Cerebellar cortex (tissue), 1 donor: ENCODE measurements at places on chromosomes 1 and 21.

GRCh38 chr21:41148798-41149197 lies 19.2 kb upstream of the BACE2 start:
- no peak for DNase-seq

DNA sequence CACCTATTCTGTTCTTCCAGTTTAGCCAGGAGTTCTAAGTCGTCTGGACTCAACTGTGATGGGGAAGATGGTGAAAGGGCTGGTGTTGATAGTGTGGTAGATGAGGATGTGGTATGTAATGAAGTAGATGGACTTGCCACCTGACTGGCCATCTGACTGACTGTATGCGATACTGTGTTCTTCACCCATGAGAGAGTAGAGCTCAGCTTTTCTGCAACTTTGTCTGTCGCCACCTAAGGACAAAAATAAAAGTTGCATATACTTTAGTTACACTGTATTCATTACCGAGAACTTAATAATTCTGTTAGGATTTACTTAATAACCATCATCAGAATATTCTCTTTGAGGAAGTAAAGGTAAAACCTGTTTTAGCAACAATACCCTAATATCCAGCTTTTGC lies 48.5 kb downstream of the EVI5 start:
- no peak for DNase-seq

GRCh38 chr1:18110598-18110939 lies 3.0 kb downstream of the IGSF21 start:
- DNase-seq: no peak

GRCh38 chr1:84377480-84378095 lies 20.7 kb upstream of the DNASE2B start:
- DNase-seq: no peak

DNA sequence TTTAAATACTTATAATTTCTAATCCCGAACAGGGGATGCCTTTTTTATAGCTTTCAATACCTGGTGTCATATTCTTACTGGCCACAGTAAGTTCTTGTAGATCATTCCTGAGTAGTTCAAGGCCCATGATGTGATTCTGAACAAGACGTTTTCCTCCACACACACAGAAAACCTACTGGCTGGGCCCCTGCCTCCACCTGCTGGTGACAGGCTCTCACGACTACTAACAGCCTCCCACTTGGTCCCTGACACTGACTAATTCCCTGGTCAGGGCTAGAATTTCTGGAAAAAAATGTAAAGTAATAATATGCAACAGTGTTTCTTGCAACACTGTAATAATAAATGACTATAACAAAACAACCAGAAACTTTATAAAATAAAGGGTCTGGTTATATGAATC lies 50.4 kb upstream of the RIPK4 start:
- peak; percentile 58 for DNase-seq

DNA sequence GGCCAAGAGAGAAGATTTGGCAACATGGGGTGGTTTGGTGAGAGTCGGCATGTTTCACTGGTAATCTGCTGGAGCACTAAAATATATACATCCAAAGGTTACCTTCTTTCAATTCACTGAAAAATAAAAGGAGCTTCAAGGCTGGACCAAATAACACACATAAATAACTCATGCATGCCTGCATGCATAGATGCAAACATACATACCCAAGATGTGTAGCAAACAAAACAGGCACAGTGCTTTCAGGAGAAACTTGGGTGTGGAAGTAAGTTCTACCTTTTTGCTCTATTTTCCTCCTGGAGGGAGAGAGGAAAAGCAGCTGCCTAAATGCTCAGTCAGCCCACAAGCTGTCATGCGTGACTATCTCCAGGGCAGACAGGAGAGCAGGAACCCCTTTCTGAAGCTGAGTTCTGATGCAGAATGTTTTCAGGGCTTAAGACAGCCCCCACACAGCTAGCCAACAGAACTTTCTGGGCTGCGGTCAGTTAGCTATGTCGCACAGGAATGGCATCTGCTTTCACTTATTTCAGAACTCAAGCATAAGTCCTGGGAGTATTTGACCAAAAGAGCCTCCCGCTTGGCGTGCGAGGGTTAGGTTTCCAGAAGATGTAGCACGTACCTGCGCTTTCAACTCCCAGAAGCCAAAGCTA lies 166.2 kb downstream of the TOMM20 start:
- DNase-seq: no peak

GRCh38 chr1:44559330-44559729 lies 115.0 kb downstream of the TMEM53 start:
- DNase-seq: no peak

DNA sequence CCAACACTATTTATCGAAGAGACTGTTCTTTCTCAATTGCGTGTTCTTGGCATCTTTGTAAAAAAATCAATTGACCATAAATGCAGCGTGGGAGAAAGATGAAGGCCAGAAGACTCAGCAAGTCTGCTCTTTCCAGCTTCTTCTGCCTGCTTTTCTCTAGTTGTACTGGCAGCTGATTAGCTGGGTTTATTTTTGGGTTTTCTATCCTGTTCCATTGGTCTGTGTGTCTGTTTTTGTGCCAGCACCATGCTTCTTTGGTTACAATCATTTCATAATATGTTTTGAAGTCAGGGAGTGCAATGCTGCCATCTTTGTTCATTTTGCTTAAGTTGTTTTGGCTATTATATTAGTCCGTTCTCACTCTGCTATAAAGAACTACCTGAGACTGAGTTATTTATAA lies 201.8 kb upstream of the B3GALT2 start:
- DNase-seq: no peak

- no peak for DNase-seq
Measured at GRCh38 chr21:43927591-43928221, 62.7 kb downstream of the AGPAT3 start.

DNA sequence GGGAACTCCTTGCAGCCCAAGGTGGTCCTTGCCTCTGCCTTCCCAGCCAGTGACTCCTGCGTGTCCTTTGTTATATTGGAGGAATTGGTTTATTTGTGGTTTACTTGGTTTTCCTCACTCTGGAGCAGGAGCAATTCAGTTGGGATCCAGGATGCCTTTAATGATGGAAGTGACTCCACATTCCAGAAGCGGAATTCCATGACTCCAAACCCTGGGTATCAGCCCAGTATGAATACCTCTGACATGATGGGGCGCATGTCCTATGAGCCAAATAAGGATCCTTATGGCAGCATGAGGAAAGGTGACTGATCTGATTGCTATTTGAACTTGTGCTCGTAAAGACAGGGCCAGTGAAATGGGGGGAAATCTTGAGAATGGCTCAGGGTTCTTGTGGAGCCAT lies 15.1 kb upstream of the PIGV start:
- no peak for DNase-seq

DNA sequence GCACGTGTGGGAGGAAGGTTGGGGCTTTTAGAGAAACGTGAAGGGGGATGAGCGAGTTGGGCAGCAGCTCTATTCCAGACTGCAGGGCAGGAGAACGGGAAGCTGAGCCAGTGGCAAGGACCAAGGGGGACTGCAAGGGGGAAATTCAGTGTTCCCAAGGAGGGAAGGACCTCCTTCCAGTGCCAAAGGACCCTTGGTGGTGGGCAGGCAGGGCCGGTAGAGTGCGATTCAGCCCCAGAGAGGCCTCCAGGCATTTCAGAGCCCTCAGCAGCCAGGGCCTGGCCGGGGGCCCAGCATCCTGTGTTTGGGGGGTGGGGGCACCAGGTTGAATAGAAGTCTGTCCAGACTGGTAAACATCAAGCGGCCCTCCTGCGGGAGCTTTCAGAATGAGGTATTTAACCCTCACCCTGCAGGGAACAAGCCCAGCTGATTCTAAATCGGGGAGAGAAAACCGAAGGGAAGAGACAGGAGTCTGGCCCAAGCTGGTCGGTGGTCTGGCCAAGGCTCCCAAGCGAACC lies 2.3 kb downstream of the COL9A2 start:
- no peak for DNase-seq

DNA sequence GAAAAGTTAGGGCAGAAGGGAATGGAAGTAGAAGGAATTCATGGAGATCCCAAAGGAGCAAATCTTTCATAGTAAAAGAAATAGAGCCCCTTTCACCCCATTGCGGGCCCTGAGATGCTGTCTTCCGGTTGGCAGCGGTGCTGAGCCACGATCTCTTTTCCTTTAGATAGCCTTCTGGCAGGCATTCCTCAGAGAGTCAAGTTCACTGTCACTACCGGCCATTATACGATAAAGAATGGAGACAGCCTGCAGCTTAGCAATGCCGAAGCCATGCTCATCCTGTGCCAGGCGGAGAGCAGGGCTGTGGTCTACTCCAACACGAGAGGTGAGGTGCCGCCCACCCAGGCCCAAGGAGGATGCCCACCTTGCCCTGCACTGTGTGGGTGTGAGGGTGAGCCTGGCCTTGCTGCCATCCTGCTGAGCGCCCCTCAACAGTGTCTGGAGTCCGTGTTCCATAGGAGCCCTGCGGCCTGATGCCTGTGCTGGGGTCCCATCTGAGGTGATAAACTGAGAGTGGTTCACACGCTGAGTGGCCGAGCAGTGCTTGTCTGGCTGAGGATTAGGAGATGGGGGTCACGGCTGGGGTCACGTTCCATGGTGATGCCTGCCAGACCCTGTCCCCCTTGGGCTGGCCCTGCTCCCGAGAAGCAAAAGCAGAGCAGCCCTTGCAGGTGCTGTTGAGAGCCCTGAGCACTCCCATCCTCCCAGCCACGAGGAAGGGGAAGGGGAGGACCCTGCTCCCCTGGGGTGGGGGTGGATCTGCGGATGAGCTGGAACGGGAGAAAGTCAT lies 20.4 kb upstream of the PWP2 start:
- DNase-seq: peak; percentile 9

DNA sequence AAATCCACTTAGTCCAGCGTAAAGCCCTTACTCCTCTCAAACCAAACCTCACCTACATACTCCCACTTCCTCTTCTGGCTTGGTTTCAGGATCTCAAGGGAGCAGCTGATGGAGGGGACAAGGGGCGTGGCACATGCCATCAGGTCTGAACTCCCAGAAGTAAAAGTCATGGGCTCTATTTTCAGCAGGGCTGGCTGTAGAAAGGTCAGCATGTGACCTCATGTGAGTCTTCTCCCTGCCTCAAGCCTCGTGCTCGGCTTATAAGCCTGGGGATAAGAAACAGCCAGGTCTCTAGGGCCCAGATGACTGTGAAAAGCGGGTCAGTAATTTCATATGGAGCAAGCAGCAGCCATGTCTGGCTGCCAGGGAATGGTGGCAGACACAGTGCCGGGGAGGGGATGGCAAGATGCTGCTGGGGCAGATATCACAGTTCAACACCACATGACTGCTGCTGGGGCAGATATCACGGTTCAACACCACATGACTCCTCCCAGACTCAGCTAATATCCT lies 227.9 kb downstream of the KCNH1 start:
- DNase-seq: no peak

DNA sequence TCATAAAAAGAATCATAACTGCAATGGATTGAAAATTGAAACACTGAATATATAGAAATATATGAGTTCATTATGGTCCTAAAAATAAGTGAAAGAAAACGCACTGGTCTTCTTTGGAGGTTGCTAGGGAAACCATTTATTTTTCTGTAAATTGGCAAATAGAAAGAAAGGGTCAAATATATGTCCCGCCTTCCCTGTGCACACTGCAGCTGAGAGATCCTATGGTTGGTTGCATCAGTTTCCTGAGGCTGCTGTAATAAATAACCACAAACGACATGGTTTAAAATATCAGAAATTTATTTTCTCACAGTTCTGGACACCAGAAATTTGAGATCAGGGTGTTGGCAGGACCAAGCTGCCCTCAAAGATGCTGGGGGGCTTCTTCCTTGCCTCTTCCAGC lies 35.0 kb downstream of the CA6 start:
- DNase-seq: no peak

DNA sequence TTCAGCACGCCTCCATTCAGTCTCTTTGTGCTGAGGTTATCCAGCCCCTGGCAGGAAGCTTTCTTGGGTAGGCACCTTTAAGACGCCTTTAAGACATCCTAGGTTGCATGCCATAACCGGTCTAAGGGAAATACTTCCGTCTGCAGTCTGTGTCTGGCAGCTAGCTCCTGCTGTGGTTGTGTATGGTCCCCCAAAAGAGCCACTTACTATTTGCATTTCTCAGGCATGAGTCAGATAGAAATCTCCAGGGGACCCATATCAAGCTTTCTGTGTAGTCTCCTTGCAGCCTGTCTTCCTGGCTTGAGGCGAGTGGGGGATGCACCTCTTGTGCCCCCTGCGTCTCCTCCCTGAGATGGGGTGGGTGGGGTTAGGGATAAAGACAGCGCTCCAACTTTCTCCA lies 10.0 kb upstream of the RYR2 start:
- DNase-seq: no peak

- DNase-seq: peak; percentile 68
Measured at GRCh38 chr1:150009604-150010392, 728 bp downstream of the OTUD7B start.

GRCh38 chr21:34182436-34182835 lies 109.1 kb downstream of the MRPS6 start:
- no peak for DNase-seq

DNA sequence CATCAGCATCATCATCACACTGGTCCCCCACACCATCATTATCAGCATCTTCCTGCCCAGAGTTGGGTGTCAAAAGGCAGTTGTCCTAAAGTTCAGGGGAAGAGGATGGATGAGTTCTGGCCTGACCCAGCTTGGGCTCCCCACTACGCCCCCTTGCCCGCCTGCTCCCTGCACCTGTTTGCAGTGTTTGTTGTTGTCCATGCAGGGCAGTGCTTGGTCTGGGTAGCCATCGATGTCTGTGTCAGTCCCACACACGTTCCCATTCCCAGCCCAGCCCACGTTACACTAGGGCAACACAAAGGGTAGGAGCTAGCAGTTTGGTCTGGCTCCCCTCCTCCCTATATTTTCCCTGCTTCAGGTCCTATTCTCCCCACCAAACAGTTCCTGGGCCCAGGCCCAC lies 6.8 kb downstream of the THBS3 start:
- no peak for DNase-seq

DNA sequence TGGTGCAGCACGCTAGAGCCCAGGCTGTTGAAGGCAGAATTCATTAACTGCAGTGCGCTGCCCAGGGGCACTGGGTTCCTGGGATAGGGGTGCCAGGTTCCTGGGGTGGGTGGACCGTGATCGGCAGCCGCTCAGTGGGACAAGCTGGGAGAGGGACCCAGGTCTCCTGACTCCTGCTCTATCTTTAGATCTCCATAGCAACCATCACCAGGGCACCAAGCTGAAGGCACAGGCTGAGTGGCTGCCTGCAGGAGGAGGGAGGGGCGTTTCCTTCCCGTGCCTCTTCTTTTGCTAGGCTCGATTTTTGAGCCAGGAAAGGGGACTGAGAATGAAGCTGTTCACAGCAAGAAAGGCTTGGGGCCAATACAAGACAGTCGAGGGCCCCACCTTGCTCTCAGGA lies 20.9 kb upstream of the CDCP2 start:
- DNase-seq: peak; percentile 35

GRCh38 chr1:228979325-228979699 lies 244.0 kb downstream of the RHOU start:
- no peak for DNase-seq

DNA sequence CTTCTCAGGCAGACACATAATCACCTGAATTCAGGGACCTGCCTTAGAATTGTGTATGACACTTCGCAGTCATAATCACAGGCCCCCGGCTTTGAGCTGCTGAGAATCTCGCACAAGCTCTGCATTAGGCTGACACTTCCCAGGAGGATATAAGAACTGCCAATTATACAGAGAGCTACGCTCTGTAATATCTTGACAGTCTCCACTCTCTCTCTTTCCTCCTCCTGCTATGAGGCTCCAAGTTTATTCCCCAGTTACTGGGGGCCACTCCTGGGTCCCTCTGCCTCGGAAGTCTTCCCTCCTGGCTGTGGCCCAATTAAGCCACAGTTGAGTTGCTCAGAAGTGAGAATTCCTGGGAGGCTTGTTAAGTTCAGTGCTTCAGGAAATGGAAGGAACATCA lies 42.7 kb downstream of the EBNA1BP2 start:
- no peak for DNase-seq
